ENCODE measurements at places on chromosomes 13 and 19.

DNA sequence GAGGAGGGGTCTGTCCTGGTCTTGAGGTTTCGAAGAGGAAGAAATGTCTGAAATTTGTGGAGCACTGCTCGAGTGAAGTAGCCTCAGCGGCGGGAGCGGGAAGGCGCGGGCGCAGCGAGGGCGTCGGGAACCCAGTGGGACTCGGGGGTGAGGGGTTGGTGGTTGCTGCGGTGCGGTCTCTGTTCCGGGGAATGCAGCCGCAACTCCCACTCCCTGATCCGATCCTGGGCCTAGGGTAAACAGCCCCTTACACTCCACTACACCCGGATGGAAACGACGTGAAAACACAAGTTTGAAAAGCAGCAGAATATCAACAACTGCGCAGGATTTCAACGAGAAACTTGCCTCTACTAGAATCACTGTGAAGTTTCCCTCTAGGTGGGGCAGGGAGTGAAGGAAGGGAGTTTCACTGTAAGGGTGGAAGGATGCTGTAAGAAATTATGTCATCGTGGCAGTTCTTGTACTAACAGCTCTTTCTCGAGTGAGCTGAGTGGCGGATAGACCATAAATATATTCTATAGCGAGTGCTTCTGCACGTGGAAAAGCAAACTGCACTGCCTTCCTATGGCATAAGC lies 2.0 kb upstream of the KLF12 start:
- DNase-seq, result no peak

DNA sequence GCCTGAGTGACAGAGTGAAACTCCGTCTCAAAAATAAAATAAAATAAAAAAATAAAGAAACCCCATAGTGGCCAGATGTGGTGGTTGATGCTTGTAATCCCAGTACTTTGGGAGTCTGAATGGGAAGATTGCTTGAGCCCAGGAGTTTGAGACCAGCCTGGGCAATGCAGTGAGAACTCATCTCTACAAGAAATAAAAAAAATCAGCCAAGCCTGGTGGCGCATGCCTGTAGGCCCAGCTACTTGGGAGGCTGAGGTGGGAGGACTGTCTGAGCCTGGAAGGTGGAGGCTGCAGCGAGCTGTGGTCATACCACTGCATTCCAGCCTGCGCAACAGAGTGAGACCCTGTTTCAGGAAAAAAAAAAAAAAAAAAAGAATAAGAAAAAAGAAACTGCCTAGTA lies 53.8 kb downstream of the ZNF627 start:
- DNase-seq, result no peak

DNA sequence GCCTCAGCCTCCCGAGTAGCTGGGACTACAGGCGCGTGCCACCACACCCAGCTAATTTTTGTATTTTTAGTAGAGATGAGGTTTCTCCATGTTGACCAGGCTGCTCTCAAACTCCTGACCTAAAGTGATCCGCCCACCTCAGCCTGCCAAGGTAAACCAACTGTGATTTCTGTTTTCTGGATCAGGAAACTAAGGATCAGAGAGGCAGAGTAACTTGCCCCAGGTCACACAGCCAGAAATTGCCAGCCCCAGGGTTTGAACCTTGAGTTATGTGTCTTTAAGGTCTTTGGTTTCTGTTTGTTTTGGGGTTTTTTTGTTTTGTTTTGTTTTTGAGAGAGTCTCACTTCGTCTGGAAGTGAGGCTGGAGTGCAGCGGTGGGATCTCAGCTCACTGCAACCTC lies 4.2 kb upstream of the PLIN3 start:
- DNase-seq, result no peak

GRCh38 chr19:15318241-15318691 lies 14.1 kb downstream of the BRD4 start:
- DNase-seq, result no peak

- no peak for DNase-seq
Observed at GRCh38 chr13:29654843-29655547, 59.5 kb upstream of the SLC7A1 start.

- no peak for DNase-seq
Observed at GRCh38 chr13:26867451-26868091, 107.0 kb upstream of the GPR12 start.

GRCh38 chr13:110726726-110727125 lies 13.2 kb downstream of the ING1 start:
- peak; percentile 27 for DNase-seq

GRCh38 chr13:73966331-73966730 lies 167.9 kb downstream of the KLF12 start:
- DNase-seq, result no peak

GRCh38 chr19:2476451-2477140 lies 669 bp downstream of the GADD45B start:
- DNase-seq, result no peak

Measured in DMS153 (cell line).